ENCODE measurements at places on chromosomes 3 and 15. TPM values are rescaled to one million over a fixed set of nuclear protein-coding genes. Genes with fewer than 3 reads are reported as not detected.

The ISL2 gene
- total RNA-seq = not detected

The PDE8A gene
- total RNA-seq = 43.7 TPM

The SSUH2 gene
- 0.14 TPM for total RNA-seq

The CERS3 gene
- total RNA-seq = not detected

The TRPM1 gene
- not detected for total RNA-seq

The TXNRD3 gene
- 8.3 TPM for total RNA-seq

The NDN gene
- 30.6 TPM for total RNA-seq

The SERPINI2 gene
- total RNA-seq = not detected

The AADAC gene
- total RNA-seq = not detected

The RNF123 gene
- 28.3 TPM for total RNA-seq

The BMF gene
- 32.5 TPM for total RNA-seq

The ACP3 gene
- total RNA-seq = 5.6 TPM

DNA sequence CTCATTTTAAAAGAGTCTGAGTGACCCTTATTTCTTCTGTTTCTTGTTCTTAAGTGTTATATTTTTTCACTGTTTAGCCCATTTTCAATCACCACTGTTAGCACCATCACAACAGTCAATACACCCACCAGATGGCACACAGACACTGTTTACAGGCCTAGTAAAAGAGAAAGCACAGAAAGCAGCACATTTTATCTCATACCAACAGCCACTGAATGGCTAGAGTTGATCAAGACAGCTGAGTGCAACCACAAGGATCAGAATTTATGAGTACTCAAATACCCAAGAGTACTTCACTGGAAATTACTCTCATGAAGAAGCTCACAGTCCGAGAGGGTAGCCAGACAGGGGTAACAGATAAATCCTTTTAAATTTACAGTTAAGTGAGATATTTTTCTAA is 127.0 kb downstream of the TFDP2 start:
- DNase-seq = no peak
- H3K4me3 ChIP-seq = no peak overlapping the region
- H3K4me1 ChIP-seq = peaks cover 4% of the 10 kb centered on the region
- no peaks in the 10 kb centered on the region for H3K27me3 ChIP-seq
- H3K36me3 ChIP-seq = no peaks in the 10 kb centered on the region
- no peak overlapping the region for H3K27ac ChIP-seq

GRCh38 chr3:184189421-184189820 is 3.4 kb downstream of the ABCF3 start:
- DNase-seq = no peak
- H3K4me1 ChIP-seq = peaks cover 24% of the 10 kb centered on the region
- H3K36me3 ChIP-seq = peaks cover 62% of the 10 kb centered on the region
- no peaks in the 10 kb centered on the region for H3K27me3 ChIP-seq

DNA sequence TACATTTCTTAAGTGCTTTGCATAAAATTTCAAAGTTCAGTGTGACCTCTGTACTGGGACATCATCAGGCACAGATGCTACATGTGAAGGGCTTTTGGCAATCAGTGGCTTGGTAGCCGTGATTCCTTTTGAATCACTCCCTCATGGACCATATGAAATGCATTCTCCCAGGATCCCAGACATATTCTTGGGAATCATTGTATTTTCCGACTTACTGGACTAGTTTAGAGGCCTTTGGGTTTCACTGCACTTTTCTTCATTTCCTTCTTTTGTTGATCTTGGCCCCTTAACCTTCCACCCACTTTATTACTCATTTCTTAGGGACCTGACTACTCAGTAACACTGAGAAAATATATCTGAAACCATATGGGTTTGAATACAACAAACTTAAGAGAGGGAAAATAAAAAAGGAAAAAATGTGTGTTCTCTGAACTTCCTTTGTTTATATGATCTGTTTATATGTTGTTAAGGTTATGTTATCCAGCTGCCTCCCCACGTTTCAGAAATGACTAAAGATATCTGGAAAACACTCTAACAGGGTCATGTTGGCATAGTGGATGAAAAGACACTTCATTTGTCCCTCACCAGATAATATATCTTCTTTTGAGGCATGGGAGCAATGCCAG is 35.1 kb downstream of the HMG20A start:
- no peak for DNase-seq
- H3K4me1 ChIP-seq = peaks cover 20% of the 10 kb centered on the region
- H3K4me3 ChIP-seq = no peak overlapping the region

- no peak for DNase-seq
- no peaks in the 10 kb centered on the region for H3K27me3 ChIP-seq
- peaks cover 29% of the 10 kb centered on the region for H3K4me1 ChIP-seq
- no peak overlapping the region for H3K4me3 ChIP-seq
These were observed 100.4 kb downstream of the CD47 start for GRCh38 chr3:107990433-107990832.

- DNase-seq = no peak
- no peaks in the 10 kb centered on the region for H3K27me3 ChIP-seq
- H3K4me3 ChIP-seq = no peak overlapping the region
- no peak overlapping the region for H3K27ac ChIP-seq
- H3K36me3 ChIP-seq = peaks cover 9% of the 10 kb centered on the region
These were observed 181.1 kb downstream of the PLCL2 start for GRCh38 chr3:17065881-17066280.

- no peak for DNase-seq
- peaks cover 4% of the 10 kb centered on the region for H3K4me1 ChIP-seq
- no peak overlapping the region for H3K27ac ChIP-seq
- H3K36me3 ChIP-seq = no peaks in the 10 kb centered on the region
- H3K4me3 ChIP-seq = no peak overlapping the region
- no peaks in the 10 kb centered on the region for H3K27me3 ChIP-seq
These were observed 496.3 kb downstream of the NLGN1 start for GRCh38 chr3:173893835-173894234.

DNA sequence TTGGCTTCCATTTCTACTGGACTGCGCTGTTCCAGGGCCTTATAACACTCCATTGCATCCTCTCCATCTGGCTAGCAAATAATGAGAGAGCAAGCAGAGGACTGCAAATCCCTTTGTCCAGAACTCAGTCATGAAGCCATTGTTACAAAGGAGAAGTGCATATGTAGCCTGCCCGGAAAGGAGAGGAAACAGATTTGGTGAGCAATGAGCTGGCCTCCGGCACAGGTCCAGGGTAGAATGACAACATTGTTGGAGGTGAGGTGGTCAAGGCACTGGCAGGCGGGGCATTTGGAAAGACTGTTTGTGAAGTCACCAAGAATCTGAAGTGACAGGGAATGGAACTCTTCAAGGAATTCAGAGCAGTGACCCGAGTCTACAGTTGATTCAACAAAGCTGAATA is 25.0 kb upstream of the ATP1B3 start:
- H3K27ac ChIP-seq = no peak overlapping the region
- H3K27me3 ChIP-seq = no peaks in the 10 kb centered on the region
- no peak for DNase-seq
- H3K4me1 ChIP-seq = peaks cover 9% of the 10 kb centered on the region

GRCh38 chr3:171175741-171176234 is 149.3 kb upstream of the SLC2A2 start:
- no peak for DNase-seq
- no peaks in the 10 kb centered on the region for H3K36me3 ChIP-seq
- H3K4me1 ChIP-seq = peaks cover 17% of the 10 kb centered on the region
- peak overlapping the region; percentile 30 for H3K27ac ChIP-seq

DNA sequence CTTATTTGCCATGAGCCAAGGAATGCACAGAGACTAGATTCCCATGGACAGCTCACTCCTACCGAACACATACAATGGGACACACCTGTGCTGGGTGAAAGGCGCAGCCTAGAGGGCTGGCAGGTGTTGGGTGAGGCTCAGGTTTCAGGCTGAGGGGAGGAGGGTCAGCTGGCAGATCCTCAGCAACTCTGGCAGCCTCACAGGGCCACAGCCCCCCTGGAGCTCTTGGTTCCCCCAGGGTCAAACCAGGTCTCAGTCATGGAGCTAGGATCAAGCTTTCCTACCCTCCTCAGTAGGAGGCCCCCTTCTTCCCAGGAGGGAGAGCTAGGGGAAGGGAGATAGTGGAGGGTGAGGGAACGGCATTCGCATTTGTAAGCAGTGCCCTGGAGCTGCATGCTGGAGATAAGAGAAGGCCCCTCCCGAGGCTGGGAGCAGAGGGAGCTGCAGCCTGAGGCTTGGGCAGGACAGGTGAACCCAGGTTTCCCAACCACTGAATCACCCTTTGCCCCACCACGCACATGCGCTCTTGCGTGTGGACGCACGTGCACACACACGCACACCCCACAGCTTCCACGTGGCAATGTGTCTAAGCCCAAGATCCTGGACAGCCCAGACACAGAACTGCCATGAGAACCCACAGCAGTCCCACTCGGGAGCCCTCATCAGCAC is 26.3 kb upstream of the TFRC start:
- no peak overlapping the region for H3K27ac ChIP-seq
- H3K4me3 ChIP-seq = no peak overlapping the region
- H3K4me1 ChIP-seq = no peaks in the 10 kb centered on the region
- no peaks in the 10 kb centered on the region for H3K36me3 ChIP-seq

GRCh38 chr3:78529601-78530000 is 1238.2 kb downstream of the ROBO1 start:
- no peak for DNase-seq
- H3K36me3 ChIP-seq = no peaks in the 10 kb centered on the region
- no peak overlapping the region for H3K27ac ChIP-seq
- no peaks in the 10 kb centered on the region for H3K4me1 ChIP-seq

- no peak for DNase-seq
- H3K36me3 ChIP-seq = no peaks in the 10 kb centered on the region
- H3K4me1 ChIP-seq = peaks cover 20% of the 10 kb centered on the region
- no peak overlapping the region for H3K27ac ChIP-seq
- no peak overlapping the region for H3K4me3 ChIP-seq
These were observed 24.3 kb downstream of the HERC1 start for GRCh38 chr15:63809452-63809851.

DNA sequence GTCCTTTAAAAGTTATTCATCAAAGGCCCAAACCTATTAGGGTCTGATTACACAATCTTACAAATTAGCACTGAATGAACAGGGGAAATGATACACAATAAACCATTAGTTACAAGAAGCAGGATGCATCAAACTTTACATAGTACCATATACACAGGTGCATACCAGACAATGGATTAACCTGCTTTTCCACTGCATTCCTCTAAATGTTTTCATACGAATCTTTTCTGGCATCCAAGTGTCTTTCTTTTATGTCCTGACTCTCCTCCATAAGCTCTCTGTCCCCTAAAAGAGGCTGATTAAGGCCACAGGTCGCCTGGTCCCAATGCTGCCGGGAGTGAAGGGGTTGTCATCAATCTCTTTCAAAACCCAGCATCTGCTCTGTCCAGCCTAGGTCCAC is 11.4 kb downstream of the FBN1 start:
- H3K4me1 ChIP-seq = peaks cover 89% of the 10 kb centered on the region
- no peak for DNase-seq
- H3K27ac ChIP-seq = peak overlapping the region; percentile 38
- no peaks in the 10 kb centered on the region for H3K36me3 ChIP-seq
- H3K27me3 ChIP-seq = no peaks in the 10 kb centered on the region

DNA sequence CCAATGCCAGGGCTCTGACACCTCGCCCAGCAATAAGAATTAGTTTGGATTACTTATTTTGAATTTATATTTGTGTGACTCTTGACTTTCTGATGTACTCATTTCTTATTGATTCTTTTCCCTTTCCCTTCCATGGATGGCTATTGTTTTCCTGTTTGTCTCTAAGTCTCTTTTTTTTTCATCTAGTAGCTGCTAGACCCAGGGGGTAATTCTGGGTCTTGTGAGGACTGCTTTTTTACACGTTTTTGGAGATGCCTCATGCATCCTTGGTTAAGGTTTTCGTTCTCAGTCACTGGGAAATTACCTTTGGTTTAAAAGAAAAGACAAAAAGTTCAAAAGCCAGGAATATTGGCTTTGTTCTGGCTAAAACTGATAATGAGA is 70.2 kb upstream of the STRIT1 start:
- no peak overlapping the region for H3K4me3 ChIP-seq
- no peaks in the 10 kb centered on the region for H3K27me3 ChIP-seq
- no peaks in the 10 kb centered on the region for H3K36me3 ChIP-seq
- no peak for DNase-seq
- no peaks in the 10 kb centered on the region for H3K4me1 ChIP-seq
- H3K27ac ChIP-seq = no peak overlapping the region

- DNase-seq = no peak
- no peaks in the 10 kb centered on the region for H3K36me3 ChIP-seq
- H3K27me3 ChIP-seq = no peaks in the 10 kb centered on the region
- no peak overlapping the region for H3K27ac ChIP-seq
- peaks cover 13% of the 10 kb centered on the region for H3K4me1 ChIP-seq
These were observed 18.4 kb downstream of the RBP1 start for GRCh38 chr3:139521144-139521543.

DNA sequence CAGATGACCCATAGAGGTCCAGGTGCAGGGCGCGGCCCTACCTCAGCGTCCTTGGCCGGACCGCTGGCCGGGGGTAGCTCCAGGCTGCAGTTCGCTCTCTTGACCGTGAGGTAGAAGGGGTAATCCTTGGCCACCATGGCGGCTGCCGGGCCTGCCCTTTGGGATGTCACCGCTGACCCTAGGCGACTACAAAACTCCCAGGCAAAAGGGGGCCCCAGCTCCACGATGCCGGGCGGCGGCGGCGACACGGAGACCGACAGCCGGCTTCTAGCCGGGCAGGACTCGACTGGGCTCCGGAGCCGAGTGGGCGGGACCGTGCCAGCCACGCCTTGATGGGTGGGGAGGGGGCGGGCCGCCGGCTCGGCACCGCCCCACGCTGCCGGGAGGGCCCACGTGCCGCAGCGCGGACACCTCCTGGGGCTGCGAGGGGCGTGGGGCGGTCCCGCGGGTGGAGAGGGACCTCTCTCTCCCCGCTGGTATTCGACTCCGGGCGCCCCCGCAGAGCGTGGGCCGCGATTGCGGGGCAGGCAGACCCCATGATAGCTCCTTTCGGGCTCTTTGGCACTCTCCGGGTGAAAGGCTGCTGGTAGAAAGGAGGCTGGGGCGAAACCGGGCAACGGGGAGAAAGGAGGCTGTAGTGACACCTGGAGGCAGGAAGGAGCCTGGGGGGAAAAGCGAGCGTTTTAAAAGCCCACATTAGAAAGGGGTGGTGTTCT is at the start of gene ARHGEF3:
Gene ARHGEF3 (minus strand): TSS at position 288 of the 716 bp plus-strand sequence. CDS start 151 bp downstream, at position 137.
- no peaks in the 10 kb centered on the region for H3K36me3 ChIP-seq
- H3K27me3 ChIP-seq = no peaks in the 10 kb centered on the region
- H3K4me3 ChIP-seq = peak within 1 kb of the TSS; percentile 72
- H3K27ac ChIP-seq = no peak within 1 kb of the TSS

DNA sequence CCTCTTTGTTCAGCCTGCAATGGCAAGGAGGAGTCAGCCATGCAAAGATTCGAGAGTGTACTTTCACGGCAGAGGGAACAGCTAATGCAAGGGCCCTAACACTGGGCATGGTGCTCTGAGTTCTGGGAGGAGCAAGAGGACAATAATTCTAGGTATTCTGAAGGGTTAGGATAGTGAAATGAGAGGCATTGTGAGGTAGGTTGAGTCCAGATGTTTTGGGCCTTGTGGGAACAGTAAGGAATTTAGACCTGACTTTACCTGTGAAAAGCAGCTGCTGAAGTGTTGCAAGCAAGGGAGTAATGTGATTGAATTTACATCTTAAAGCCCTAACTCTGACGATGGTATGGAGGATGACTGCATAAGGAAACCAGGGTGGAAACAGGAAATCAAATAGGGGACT is 211.6 kb downstream of the CNTN3 start:
- H3K4me3 ChIP-seq = no peak overlapping the region
- H3K27me3 ChIP-seq = no peaks in the 10 kb centered on the region
- no peak overlapping the region for H3K27ac ChIP-seq

GRCh38 chr3:12194669-12195161 is 36.0 kb upstream of the TIMP4 start:
- H3K36me3 ChIP-seq = no peaks in the 10 kb centered on the region
- no peak for DNase-seq
- H3K4me1 ChIP-seq = peaks cover 48% of the 10 kb centered on the region
- H3K27me3 ChIP-seq = no peaks in the 10 kb centered on the region
- H3K4me3 ChIP-seq = no peak overlapping the region
- peak overlapping the region; percentile 93 for H3K27ac ChIP-seq

- H3K27ac ChIP-seq = no peak overlapping the region
- H3K27me3 ChIP-seq = no peaks in the 10 kb centered on the region
- peak; percentile 60 for DNase-seq
- no peaks in the 10 kb centered on the region for H3K36me3 ChIP-seq
These were observed 31.5 kb upstream of the AP4E1 start for GRCh38 chr15:50876989-50877360.

All from thoracic aorta (tissue), 2 donors.